ENCODE measurements at places on chromosomes 1 and 21.

DNA sequence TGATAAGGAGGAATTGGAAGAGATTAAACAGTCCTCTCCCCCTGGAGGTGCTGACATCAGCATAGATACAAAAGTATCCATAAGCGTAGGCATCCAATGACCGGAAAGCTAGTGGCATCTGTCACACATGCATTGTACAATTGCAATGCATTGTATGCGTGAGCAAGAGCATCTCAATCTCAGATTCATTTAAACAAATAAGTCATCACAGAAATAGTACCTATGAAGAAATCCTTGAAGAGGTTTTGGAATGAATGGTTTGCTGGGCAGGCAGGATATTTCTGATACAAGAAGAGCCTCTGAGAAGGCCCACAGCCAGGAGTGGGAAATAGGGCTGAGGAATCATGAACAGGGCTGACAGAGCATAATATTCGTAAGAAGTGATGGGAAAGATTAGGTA, 88.9 kb upstream of the ABCD3 start:
- DNase-seq = no peak

DNA sequence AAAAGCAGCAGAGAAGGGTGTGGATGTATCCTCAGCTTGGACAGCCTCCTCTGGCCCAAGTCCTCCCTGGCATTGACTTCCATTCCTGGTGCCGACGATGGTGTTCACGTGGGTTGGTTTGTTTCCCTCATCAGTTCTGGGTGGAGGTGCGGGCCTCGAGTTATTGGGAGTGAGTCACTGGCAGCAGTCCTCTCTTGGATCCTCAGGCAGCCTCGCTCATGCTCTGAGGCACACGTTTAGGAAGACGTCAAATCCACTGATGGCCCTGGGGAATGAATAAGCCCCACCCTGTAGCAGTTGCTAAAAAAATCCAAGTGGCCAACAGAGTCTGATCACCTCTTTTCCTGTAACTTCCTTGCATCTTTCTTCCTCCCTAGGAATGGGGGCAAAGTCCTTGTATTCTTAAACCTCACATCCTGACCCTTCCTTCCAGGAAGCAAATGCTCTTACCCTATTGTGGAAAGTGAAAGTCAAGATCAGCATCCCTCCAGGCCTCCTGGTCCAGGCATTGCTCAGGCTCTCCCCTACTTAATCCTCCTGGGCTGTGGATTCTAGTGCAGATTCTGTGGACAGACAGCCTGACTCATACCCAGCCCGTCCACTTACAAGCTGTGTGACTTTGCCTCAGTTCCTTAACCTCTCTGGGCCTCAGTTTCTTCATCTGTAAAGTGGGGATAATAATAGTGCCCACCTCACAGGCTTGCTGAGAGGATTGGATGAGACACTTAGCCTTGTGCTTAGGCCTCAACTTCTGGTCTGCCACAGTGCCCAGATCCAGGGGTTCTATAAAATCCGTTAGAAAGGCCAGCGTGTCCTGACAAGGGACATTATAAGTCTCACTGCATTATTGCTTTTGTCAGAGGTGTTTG, 111.1 kb downstream of the TLR5 start:
- DNase-seq = no peak

DNA sequence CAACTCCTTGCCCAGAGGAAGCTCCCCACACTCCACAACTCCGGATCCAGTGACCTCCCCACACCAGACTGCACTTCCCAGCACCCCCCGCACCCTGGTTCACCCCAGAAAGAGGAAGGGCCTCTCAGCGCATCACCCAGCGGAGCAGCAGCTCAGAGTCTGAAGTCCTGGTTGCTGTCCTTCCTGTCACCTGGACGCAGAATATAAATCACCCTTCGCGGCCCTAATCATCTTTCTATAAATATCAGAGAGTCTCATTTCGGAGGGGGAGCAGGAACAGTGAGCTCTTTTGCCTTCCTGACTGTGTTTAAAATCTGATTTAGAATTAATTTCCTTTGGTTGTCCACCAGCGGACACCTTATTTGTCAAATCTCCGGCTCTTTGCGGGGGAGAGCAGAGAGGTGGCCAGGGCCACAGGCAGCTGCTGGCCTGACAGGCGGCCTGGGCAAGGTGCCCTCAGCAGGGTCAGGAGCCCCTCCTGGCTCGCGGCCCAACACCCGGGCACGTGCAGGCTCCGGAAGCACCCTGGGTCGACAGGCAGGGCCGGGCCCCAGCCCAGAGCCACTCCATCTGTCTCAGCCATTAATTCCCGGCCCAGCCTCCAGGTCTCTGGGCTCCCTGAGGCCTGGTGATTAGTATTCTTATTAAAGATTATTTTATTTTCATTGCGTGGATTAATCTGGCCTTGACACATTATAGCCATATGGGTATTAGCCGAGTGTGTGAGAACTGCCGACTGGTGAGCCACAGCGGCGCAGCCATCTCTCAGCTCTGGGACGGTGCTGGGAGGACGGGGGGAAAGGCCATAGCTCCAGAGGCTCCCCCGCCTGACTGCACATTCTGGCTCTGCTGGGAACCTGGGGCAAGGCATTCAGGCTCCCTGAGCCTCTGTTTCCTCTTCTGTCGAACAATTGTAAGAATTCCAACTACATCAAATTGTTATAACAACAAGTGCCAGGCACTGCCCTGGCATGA, 19.7 kb downstream of the EPHA8 start:
- DNase-seq = no peak

DNA sequence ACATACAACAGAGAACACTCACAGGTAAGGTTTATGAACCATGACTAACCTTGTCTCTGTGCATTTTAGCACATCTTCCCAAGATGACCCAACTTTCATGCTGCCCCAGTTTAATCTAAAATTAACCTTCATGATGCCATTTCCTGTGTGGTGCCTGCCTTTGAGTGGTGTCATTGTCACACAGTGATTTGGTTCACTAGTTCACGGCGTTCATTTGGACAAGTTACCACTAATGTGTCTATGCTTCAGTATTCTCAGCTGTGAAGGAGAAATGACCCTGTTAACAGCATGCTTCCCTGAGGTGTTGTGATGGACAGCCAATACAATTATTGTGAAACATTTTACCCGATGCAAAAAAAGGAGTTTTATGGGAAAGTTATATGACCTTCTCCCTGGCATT, 693.1 kb downstream of the RWDD3 start:
- DNase-seq = no peak

DNA sequence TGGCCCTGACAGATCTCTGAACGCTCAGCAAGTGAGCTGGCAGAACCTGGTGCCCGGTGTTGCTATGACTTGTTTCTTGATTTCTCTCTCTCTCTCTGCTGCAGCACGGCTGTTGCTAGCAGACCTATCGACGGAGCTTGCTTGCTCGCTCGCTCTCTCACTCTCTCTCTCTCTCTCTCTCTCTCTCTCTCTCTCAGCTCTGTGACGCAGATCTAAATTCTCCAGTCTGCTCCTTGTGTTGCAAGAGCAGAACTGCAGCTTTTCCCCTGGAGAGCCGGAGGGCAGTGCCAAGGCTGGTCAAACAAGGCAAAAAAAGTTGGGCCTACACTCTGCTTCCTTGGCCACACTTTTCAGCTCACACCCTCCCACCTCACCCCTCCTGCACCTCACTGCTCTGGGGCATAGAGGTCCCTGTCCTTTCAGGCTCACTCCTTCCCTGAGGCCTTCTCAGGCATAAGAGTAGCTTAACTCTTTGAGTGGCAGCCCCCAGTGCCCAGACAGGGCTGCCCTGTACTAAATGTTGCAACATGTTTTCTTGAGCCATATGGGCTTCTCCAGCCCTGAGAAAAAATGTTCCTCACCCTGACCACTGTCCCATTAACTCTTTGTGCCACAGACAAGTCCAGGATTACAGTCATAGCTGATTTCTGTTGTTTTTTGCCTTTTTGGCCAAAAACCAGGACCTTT, 72.2 kb downstream of the CD46 start:
- peak; percentile 82 for DNase-seq

- no peak for DNase-seq
Measured at GRCh38 chr21:39263372-39263771, 50.1 kb downstream of the BRWD1 start.

Measured in amygdala (tissue), 56 donors.